ENCODE measurements at places on chromosomes 7 and 10.

- peak; percentile 27 for DNase-seq
Observed at GRCh38 chr7:157944734-157945291, 608.0 kb downstream of the DNAJB6 start.

- DNase-seq = no peak
Observed at GRCh38 chr7:85176197-85176596, 10.7 kb downstream of the SEMA3D start.

- DNase-seq = peak; percentile 40
Observed at GRCh38 chr7:39589323-39590111, 23.3 kb downstream of the YAE1 start.

GRCh38 chr10:95319239-95319638, 28.4 kb upstream of the PDLIM1 start:
- DNase-seq = no peak

- peak; percentile 67 for DNase-seq
Observed at GRCh38 chr7:47536661-47537611, 45.0 kb downstream of the TNS3 start.

DNA sequence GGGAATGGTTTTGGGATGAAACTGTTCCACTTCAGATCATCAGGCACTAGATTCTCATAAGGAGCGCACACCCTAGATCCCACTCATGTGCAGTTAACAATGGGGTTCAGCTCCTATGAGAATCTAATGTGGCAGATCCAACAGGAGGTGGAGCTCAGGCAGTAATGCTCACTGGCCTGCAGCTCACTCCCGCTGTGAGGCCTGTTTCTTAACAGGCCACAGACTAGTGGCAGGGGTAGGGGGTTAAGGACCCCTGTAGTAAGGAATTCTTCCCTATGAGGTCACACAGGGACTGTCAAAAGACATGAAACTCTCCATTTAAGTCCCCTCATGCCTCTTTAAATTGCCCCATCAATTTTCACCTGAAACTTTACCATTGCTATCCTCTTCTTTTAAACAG, 8.0 kb downstream of the HGF start:
- DNase-seq = no peak

GRCh38 chr10:124125305-124126116, 32.1 kb upstream of the CHST15 start:
- DNase-seq = no peak

- no peak for DNase-seq
Observed at GRCh38 chr7:83339907-83340306, 177.2 kb upstream of the PCLO start.

GRCh38 chr10:101020427-101021075, 10.4 kb downstream of the PDZD7 start:
- DNase-seq = no peak

DNA sequence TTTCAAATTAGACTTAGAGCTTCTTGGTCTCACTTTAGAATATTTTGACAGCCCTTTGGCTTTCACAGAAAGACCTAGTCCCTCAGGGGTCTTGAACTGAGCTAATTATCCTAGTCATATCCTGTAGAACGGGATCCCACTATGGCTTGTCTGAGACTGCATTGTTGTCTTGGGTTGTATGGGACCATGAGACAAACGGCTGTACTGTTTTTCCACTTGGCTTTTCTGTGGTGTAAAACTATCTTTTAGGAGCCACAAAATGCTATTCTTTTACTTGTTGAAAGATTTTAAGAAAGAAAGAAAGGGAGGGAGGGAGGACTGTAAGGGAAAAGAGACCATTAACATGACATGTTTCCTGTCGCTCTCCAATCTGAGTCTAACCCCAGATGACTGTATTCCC, 432.5 kb downstream of the AUTS2 start:
- no peak for DNase-seq

GRCh38 chr7:139771001-139771956, 6.5 kb downstream of the HIPK2 start:
- no peak for DNase-seq

DNA sequence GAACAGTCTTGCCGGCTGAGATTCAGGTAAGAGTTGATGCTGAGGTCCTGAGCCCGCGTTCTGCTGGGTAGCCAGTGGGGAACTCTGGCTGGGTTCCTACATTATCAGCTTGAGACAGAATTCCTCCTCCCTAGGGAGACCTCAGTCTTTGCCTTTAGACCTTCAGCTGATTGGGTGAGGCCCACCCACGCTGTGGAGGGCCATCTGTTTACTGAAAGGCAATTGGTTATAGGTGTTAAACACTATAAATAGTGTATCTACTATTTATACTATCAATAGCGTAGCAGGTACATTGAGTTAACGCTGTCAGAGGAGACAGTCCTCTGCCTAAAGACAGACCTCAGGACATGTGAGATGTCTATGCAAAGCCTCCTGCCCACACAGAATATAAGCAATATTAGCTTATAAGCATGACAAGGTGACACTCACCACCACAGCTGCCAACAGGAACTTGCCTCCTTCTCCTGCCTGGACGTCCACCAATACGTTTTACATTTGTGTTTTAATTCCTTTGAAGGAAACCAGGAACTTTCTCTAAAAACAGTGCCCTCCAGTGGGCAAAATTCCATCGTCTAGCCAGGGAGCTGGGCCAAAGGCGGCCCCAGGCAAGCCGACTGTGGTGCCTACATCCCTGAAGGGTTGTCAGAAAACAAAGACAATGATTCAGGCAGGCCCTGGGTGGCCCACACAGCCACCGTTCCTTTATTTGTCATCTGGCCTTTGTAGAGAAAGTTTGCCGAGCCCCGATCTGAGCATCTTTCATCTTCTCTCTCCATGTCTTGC, 58.8 kb downstream of the INSIG1 start:
- DNase-seq = no peak

GRCh38 chr7:151126491-151127137, 40.3 kb downstream of the AGAP3 start:
- DNase-seq = peak; percentile 84

DNA sequence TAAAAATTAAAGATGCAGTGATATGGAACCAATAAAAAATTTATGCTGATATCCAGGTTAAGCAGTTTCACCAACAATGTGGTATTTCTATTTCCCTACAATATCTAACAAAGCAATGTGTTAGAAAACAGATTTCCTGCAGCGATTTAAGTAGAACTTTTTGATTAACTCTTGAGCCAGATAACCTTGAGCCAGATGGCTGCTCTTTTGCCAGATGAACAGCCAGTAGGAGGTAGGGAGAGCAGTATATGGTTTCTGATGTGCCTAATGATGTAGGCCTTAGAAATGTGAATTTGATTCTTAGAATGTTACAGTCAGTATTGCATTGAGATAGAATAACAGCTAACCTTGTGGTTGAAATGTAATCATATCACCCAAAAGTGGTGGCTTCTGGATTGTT, 31.1 kb downstream of the STAMBPL1 start:
- no peak for DNase-seq

- no peak for DNase-seq
Observed at GRCh38 chr7:92671505-92672169, 81.4 kb upstream of the FAM133B start.

- DNase-seq = no peak
Observed at GRCh38 chr10:79268742-79269141, 78.5 kb upstream of the PPIF start.

GRCh38 chr10:50395851-50396250, 144.5 kb upstream of the ASAH2 start:
- no peak for DNase-seq

GRCh38 chr7:7682861-7683260, 35.5 kb downstream of the RPA3 start:
- no peak for DNase-seq

- no peak for DNase-seq
Observed at GRCh38 chr7:26686448-26686981, 177.9 kb downstream of the SKAP2 start.
